ENCODE measurements at places on chromosomes 1 and 21.

- no peak for DNase-seq
These were observed 62.5 kb downstream of the SMYD3 start for GRCh38 chr1:246444617-246445016.

DNA sequence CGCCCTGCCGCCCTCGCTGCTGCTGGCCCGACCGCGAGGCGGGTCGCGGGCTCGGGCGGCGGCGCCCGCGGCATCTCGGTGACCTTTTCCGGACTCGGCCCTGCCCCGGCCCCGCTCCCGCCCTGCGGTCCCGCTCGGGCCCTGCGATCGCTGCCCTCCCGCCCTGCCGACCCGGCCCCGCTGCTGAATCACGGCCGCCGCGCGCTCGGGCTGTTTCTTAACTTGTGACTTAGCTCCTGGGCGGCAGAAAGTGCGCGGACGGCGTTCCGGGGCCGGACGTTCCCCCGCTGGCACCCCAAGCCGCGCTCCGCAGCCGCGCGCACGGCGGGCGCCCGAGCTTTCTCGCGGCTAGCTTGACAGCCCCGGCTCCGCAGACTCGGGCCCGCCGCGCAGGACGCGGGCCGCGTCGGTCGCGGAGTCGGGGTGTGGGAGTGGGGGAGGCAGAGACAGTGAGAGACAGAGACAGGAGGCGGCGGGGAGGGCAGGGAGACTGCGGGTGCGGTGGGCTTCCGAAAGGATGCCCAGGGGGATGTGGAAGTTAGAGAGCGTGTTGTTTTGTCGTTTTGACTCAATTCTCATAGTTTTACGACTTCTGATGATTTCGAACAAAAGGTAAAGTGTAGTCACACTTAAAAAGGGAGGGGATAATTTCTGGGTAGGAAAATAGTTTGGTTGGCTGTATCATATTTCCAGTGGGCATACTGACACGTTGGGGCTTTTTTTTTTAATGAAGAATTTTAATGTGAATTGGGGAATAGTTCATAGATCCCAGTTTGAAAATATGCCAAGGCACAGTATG, 49.8 kb downstream of the PRDM2 start:
- DNase-seq = peak; percentile 54

GRCh38 chr1:235952950-235953615, 86.4 kb upstream of the LYST start:
- DNase-seq = no peak

GRCh38 chr1:9448132-9449109, 90.8 kb upstream of the SLC25A33 start:
- no peak for DNase-seq

DNA sequence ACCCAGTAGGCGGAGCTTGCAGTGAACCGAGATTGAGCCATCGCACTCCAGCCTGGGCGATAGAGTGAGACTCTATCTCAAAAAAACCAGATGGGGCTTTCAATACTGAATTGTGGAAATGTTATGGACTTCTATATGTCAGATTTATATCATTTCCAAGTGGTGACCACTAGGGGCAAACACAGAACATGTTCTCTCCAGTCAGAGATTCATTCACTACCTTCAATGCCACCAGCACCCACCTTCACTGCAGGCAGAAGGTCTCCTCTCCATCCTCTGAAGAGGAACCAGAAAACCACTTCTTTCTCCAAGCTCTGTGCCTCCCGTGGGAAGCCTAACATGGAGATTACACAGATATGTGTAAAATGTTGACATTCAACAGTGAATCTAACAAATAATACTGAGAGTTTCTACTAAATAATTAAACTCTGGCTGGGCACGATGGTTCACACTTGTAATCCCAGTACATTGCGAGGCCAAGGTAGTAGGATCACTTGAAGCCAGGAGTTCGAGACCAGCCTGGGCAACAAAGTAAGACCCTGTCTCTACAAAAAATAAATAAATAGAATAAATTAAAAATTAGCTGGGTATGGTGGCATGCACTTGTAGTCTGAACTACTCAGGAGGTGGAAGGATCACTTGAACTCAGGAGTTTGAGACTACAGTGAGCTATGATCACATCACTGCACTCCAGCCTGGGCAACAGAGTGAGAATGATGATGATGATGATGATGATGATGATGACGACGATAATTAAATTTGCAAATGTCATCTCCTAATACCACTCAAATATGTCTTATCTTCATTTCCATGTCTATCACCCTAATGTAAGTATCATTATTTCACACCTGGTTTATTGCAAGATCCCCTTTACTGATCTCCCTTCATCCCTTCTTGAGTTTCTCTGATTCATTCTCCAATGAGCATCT, 151.1 kb downstream of the ZNF281 start:
- no peak for DNase-seq

DNA sequence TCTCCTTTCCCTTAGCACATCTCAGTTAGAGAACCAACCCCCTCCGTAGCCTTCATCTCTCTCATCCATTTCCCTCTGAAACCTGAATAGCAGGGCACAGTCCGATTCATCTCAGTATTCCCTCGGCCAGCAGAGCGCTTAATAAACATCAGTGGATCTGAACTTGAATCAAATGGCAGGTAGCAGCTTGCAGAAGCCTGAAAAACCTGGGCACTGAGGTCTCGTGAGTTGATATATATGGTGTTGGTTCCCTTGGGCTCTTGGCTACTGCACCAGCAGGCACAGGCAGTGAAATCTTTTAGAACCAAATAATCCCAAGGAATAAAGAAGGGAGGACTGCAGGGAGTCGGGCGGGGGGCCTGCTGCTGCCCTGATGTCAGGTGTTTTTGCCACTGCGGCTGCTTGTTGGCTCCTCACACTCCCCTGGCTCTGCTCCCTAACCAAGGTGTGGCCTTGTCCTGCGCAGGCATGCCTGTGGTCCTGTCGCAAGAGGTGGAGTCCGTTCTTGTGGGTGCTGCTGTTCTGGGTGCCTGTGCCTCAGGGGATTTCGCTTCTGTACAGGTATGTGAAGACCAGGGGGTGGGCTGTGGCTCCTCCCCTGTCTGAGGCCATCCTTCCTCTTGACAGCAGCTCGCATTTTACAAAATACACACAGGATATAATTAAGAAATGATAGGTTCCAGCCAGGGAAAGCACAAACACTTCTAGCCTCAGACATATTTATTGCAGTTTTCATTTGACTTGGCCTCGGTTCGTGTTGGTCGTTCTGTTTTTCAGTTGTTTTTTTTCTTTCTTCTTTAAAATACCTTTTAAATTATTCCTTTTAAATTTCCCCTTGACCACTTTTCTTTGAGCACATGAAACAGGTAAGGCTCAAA, 140.9 kb upstream of the HOOK1 start:
- DNase-seq = no peak

DNA sequence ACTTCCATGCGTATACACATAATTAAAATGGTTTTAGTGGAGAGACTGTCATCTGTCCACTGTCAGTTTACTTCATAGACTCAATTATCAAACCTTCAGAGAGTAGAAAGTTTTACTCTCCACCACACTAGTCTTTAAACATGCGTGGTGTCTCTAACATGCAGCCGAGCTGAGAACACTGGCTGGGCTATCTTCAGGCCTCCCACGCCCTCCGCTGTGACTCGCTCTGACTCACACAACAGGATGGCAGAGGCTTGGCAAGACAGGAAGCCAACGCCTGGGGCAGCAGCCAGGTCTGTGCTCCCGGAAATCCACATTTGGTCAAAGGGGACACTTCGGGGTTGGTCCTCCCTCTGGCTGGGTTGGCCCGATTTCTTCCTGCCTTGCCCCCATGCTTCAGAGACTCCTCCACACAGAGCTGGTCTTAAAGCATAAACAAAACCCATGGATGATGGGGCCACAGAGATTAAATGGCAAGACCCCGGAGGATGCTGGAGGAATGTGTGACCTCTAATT, 22.7 kb upstream of the IFNGR2 start:
- peak; percentile 43 for DNase-seq

DNA sequence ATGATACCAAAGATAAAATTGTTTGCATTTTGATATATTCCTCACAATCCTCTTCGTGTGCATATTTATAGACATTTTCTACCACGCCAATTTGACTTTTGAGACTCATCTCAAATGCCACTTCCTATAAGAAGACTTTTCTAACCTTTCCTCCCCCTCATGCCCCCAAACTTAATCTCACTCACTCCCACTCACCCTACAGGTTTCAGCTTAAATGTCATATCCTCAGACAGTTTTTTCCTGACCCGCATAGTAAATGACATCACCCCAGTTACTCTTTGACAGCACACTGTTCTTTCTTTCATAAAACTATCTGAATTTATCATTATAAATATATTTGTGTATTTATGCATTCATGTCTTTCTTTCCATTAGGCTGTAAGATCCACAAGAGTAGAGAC, 29.6 kb upstream of the RGS8 start:
- DNase-seq = no peak

GRCh38 chr1:166167572-166167925, 748 bp upstream of the FAM78B start:
- DNase-seq = no peak

- DNase-seq = no peak
These were observed 4.2 kb downstream of the SPATA21 start for GRCh38 chr1:16433030-16433429.

DNA sequence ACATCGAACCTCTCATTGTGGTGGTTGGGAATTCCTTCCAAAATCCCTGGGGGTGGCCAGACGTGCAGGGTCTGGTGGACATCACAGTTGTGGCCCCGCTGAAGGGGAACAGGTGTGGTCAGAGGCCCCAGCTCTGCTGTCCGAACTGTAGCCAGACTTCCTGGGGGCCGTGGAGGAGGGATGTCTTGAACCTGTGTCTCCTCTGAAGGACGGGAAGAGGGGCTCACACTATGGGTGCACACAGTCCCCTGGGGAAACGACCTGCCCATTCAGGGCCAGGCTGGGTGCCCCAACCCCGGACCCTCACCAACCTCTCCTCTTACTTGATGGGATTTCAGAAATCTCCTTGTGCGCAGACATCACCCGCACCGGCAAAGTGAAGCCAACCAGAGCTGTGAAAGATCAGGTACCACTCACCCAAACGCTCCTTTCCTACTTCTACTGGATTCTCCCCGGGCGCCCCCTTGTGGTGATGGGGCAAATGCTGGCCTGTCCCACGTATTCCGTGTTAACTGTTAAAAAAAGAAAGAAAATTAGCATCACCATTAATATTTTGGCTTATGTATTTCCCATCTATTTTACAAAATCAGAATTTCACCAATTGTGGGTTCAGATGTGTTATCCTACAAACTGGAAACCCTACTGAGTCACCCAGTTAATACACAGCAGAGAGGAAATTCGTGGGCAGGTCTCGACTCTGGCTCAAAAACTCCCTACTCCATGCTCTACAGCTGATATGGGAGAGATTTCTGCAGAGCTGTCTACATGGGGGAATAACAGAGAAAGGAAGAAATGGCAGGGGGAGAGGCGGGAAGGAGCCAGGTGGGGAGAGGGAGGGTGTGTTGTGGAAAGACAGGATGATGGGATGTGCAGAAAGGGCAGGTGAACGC, 28.1 kb downstream of the PADI4 start:
- peak; percentile 9 for DNase-seq

DNA sequence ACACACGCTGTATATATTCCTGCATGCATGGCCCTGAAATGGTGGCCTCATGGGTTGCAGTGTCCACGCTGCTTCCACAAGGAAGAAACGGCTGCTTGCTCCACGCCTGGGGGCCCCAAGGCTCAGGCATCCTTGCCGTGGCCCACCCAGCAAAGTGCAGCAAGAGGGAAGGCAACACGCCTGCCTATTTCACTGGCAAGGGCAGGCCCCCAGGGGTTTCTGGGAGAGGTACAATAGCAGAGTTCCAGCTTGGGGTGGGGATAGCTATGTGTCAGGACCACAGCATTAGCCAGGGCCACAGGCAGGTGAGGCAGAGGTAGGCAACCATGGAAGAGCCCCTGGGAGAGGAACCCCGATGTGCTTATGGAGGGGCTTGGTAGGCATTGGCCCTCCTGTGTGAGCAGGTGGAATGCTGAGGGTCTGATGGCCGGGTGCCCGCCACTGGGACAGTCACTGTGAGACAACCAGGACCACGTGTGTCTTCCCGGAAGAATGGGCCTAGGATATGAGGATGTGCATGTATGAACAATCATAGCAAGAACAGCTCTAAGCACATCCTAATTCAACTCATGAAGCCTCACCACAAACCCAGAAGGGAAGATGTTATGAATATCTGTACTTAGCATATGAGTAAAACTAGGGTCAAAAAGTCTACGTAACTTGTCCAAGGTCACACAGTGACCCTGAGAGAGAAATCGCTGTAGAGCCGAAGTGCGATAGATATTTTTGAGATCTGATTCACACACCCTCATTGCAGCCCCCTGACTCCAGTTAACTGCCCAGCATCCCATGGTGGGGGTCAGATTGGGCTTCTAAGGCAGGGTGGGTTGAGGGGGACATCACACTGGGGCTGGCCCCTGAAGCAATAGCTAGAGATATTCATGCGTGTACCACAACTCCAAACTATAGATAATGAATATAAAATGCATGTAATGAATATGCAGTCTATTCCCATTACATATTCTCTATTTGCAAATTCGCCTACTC, 11.8 kb downstream of the TFF2 start:
- DNase-seq = no peak

- peak; percentile 50 for DNase-seq
These were observed at the start of gene PATJ for GRCh38 chr1:61741711-61742619. Gene PATJ (plus strand): TSS chr1:61742480. CDS start chr1:61762893, 20,413 bp downstream.

- no peak for DNase-seq
These were observed 54.1 kb downstream of the KCNJ15 start for GRCh38 chr21:38310646-38311485.

DNA sequence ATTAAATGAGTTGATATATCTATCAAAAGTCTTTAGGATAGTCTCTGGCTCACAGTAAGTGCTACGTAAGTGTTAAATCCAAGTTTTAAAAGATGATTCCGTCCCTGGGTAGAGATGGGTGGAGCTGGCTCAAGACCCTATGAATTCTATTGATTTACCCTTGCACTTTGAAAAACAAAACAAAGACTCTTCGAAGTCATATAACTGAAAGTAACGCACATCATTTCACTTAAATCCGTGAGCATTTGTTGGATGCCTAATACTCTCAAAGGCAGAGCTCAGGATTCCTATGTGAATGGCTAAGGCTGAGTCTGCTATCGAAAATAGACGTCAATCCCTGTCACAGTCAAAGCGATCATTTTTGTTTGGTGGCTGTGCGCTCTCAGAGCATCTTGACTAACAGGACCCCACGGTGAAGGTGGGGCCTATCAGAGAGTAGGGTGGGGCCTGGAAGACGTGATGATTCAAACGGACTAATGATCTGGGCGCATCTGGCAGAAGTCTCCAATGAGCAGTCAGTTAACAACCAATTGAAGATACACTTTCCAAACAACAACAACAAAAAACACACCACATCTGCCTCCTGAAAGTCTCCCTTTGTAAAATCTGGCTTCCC, 1.2 kb upstream of the NUCKS1 start:
- DNase-seq = no peak

DNA sequence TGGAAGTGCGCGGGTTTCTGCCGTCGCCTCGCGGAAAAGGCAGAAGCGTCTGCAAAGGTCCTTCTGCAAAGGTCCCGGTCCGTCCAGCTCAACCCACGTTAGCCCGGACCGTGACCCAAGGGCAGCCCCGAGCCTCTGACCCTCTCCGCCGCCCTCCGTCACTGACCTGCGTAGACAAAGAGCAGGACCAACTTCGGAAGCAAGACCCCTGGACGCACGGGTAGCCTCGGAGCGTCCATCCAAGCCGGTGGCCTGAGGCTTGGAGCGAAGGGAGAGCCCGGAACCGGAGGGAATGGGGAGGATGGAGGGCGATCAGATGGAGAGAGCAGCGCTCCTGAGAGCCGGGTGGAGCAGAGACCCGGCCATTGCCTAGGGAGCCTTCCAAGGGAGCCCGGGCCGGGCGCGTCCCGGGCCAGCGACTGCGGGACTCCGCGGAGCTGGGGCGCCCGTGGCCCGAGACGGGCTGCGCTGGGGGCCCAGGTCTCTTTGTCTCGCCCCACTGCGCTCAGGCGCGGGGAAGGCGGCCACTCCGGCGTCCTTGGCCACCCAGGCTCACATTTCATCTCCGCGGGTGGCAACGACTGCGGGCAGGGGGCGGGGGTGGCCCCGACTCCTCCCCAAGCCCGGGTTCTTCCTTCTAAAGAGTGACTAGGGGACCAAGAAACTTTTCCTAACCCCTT, at the start of gene CYYR1:
TSS of gene CYYR1 (minus strand) at position 585 of the 680 bp plus-strand sequence. CDS start at position 239, 346 bp downstream.
- no peak for DNase-seq
